Left lobe of liver (tissue), 2 donors: ENCODE measurements at places on chromosomes 6 and 20. TPM values are rescaled to one million over a fixed set of nuclear protein-coding genes. Genes with fewer than 3 reads are reported as not detected.

DNA sequence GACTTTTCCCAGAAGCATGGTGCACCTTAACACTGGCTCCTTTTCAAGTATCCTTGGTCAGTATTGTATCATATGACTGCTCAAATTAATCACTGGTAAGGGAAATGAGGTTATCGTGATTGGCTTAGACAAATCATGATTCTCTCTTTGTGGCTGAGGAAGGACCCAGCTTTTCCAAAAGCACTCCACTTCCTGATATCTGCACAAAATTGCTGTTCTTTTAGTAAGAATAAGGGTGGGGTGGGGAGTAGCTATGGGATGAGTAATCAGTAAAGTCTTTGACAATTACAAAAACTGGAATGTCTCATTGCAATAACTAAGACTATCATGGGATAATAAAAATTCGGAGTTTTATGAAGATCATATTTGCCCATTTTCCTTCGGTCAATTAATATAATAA is 9.0 kb upstream of the RIPPLY2 start:
- DNase-seq = no peak

DNA sequence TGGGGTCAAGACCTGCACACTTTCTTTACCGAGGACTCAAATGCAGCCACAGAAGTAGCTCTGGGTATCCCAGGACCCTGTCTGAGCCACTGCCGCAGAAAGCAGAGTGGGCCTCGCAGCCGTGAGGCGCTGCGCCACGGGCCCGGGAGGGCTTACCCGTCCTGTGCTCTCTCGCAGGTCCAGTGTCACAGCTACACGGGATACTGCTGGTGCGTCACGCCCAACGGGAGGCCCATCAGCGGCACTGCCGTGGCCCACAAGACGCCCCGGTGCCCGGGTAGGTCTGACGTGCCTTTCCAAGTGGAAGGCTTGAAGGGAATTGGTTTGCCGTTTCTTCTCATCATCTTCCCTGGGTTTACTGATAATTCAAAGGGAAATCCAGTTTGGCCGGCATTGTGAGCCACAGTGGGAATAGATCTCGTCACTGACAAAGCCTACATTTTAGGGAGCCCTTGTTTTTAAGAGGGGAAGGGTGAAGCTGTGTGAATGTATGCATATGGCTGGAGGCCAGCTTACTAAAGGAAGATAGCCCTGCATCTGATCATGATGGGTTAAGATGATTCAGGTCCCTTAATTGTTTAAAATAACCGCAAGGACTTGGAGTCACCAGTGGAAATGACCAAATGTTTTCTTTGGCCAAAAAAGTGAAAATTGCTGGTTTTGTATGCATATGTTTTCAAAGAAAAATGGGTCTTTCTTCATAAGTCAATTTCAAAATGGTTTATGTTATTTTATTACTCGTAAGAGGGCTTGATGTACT is 86.6 kb downstream of the SMOC2 start:
- DNase-seq = no peak

DNA sequence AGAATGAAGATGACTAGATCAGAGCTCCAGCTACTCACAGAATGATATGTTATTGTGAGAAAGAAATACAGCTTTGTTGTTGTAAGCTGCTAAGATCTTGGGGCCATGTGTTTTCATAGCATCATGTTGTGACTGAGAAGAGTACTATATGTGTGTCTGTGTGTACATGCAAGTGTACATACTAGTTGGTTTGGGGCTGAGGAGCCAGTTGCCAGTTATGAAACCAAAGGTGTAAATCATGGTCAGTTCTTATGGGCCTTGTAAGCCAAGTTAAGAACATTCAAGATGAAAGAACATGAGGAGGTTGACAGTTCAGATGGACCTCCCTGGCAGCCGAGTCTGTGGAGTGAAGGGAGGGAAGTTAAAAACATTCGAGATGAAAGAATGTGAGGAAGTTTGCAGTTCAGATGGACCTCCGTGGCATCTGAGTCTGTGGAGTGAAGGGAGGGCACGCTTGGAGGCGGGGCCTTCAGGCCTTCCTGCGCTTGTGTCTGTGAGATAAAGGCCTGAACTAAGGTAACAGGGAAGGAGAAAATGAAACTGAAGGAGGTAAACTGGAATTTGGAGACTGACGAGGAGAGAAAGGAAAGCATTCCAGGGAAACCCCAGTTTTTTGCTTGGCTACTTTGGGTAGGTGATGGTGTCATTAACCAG is 13.9 kb downstream of the AFDN start:
- no peak for DNase-seq

DNA sequence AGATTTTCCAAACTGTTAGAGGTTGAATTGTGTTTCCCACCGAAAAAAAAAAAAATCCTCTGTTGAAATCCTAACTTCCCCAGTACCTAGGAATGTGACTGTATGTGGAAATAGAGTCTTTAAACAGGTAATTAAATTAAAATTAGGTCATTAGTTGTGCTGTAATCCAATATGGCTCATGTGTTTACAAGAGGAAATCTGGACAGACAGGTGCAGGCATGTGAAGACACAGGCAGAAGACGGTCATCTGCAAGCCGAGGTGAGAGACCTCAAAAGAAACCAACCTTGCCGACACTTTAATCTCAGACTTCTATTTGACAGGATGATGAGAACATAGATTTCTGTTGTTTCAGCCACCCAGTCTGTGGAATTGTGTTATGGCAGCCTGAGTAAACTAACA is 28.6 kb upstream of the EZR start:
- no peak for DNase-seq

DNA sequence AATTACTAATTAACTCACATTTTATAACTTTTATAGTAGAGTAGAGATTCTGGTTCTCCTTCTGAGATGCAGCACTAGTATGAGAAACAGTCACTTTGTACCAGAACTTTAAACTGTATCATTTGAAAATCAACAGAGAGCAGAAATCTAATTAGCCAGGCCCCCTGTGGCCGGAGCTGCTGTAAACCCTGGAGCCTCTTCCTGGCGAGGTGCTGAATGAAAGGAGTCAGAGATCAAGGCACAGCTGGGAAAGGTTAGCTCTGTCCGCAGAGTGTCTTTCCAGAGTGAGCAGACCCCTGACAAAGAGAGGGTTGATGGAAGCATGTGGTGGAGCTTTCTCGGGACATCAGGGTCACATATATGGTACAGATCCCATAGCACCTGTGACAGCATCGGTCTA is 703.8 kb downstream of the RFPL4B start:
- DNase-seq = no peak

The SLC4A11 gene
- total RNA-seq = 0.18 TPM

The GTSF1L gene
- not detected for total RNA-seq

The STX11 gene
- 0.75 TPM for total RNA-seq

The AGER gene
- total RNA-seq = 6.0 TPM

The PCK1 gene
- total RNA-seq = 1,004 TPM
